CD4-positive, alpha-beta T cell treated with Interleukin-4 for 4 hours (primary cell): ENCODE measurements at places on chromosomes 1 and 21.
A peak's percentile ranks its signal among the peaks of the same experiment; 100 is the strongest.

DNA sequence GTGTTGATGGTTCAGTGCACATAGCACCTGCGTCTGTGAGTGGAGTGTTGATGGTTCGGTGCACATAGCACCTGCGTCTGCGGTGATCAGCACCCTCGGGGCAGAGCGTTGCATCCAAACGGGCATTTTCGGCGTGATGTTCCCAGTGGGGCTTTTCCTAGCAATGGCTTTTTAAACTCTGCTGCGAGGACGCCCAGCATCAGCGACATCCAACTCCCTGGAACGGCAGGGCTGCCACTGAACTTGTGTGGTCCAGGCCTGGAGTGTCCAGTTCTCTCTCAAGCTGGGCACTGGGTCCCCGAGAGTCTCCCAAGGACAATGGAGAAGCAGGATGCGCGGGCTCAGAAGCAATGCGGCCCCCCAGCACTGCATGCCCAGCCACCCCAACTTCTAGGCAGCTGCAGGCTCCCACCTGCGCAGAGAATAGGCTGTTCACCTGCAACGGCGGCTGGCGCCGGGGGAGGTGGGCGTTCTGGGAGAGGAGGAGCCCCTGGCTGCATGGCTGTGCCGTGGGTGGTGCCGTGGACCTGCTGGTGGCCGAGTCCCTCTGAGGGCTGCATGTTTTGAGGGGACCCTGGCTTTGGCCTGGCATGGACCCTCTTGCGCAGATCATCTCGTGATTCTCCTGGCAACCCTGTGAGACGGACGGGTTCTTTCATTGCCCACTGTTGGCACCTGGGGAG, 10.1 kb upstream of the C1orf174 start:
- DNase-seq, result no peak

- no peak for DNase-seq
Measured at GRCh38 chr1:103997631-103998030, 247.9 kb downstream of the AMY1C start.

GRCh38 chr1:183989078-183989577, 48.4 kb downstream of the COLGALT2 start:
- no peak for DNase-seq

DNA sequence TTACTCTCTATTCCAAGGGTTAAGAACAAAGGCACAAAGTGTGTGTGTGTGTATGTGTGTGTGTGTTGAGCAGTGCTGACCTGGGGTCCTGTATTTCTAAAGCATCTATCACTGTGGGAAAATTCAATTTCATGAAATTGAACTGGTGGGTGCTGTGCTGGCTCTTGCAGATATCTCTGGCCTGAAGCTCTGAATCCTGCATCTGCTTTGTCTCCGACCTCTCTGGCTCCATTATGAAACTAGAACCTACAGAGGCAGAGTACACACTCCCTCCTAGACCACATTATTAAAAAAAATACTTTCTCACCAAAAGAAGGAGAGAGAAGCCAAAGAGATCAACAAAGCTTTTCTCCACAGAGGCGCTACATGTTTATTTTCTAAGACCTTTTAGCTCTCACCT, 88.4 kb upstream of the PDE4B start:
- DNase-seq, result no peak

DNA sequence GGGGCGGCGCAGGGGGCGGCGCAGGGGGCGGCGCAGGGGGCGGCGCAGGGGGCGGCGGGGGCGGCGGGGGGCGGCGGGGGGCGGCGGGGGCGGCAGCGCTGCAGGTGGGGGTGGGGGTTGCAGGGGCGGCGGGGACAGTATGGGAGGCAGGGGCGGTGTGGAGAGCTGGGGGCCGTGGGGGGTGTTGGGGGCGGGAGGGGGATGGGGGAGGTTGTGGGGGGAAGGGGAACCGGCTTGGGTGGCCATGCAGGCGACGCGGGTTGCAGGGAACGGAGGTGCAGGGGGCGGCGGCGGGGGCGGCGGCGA, 13.0 kb upstream of the SLC19A1 start:
- no peak for DNase-seq

- DNase-seq, result no peak
Measured at GRCh38 chr21:44923480-44924084, 2.9 kb upstream of the ITGB2 start.

GRCh38 chr1:172398193-172398592, 22.3 kb upstream of the C1orf105 start:
- no peak for DNase-seq

- DNase-seq, result no peak
Measured at GRCh38 chr1:44641126-44642102, 32.9 kb downstream of the TMEM53 start.

GRCh38 chr1:5725406-5725805, 266.8 kb downstream of the NPHP4 start:
- no peak for DNase-seq

DNA sequence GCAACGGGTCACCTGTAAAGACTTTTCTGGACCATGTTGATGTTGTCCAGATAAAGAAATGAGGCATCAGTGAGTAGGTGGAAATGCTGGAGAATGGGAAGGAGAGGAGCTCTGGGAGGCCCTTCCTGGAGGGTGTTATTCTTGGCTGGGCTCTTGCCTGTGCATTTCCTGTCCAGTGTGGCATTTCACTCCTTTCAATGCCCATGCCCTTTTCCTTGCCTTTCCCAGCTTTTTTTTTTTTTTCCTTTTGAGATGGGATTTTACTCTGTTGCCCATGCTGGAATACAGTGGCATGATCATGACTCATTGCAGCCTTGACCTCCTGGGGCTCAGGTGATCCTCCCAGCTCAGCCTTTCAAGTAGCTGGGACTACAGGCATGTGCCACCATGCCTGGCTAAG, 11.8 kb downstream of the NOS1AP start:
- no peak for DNase-seq

DNA sequence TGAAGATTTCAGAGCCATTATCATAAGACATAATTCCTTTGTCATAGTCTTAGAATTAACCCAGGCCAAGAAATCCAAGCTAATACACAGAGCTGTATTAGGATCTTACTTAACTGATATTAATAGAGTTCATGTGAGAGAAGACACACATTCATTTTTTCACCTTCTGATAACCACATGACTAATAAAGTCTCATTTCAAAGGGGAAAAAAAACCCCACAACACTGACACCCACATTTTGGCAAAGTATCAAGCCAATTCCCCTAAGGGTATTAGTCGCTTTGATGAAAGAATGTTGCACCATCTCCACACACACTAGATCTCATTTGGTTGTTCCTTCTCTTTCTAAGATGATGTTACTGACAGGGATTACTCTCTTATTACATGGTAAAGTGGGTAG, 344.4 kb upstream of the ESRRG start:
- DNase-seq, result no peak

GRCh38 chr1:162285149-162285561, 91.5 kb downstream of the SPATA46 start:
- DNase-seq, result no peak

- peak; percentile 79 for DNase-seq
Measured at GRCh38 chr1:66330722-66331141, 203.2 kb upstream of the SGIP1 start.

DNA sequence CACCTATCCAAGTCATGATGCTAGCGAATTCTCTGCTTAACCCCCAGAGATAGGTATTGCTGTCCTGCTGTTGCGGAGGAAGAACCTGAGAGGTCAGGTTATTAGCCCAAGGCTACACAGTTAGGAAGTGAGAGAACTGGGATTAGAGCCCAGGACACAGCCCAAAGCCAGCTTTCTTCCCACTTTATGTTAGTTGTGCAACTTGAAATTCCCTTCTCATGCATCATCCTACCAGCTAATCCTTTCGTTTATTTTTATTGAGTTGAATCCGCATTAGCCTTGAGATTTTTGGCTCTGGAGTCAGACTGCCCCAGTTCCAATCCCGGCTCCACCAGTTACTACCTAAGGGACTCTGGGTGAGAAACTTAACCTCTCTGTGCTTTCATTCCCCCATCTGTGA, 65.4 kb downstream of the PLEKHA6 start:
- no peak for DNase-seq

- DNase-seq, result no peak
Measured at GRCh38 chr1:43329995-43330751, 7.4 kb upstream of the MPL start.

- no peak for DNase-seq
Measured at GRCh38 chr21:45443595-45444181, 38.7 kb downstream of the COL18A1 start.

- no peak for DNase-seq
Measured at GRCh38 chr1:33259879-33260278, 3.6 kb downstream of the ZNF362 start.

- no peak for DNase-seq
Measured at GRCh38 chr1:33724348-33724747, 139.5 kb upstream of the HMGB4 start.

DNA sequence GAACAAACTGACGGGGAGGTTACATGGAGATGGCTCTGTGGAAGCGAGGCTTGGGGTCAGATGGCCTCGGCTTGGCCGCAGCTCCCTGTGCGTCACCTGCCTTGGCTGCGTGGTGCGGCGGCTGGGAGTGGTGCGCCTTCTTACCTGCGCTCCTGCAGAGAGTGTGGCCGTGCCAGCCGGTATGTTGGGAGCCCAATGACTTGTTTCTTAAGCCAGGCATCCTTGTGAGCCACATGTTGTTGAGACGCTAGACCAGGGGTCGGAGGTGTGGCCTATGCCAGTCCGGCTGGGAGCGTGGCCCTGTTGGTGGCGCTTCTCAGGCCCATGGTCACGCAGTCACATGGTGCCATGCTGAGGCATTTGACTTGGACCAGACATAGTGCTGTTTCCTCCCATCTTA, 10.5 kb downstream of the SLX9 start:
- no peak for DNase-seq

DNA sequence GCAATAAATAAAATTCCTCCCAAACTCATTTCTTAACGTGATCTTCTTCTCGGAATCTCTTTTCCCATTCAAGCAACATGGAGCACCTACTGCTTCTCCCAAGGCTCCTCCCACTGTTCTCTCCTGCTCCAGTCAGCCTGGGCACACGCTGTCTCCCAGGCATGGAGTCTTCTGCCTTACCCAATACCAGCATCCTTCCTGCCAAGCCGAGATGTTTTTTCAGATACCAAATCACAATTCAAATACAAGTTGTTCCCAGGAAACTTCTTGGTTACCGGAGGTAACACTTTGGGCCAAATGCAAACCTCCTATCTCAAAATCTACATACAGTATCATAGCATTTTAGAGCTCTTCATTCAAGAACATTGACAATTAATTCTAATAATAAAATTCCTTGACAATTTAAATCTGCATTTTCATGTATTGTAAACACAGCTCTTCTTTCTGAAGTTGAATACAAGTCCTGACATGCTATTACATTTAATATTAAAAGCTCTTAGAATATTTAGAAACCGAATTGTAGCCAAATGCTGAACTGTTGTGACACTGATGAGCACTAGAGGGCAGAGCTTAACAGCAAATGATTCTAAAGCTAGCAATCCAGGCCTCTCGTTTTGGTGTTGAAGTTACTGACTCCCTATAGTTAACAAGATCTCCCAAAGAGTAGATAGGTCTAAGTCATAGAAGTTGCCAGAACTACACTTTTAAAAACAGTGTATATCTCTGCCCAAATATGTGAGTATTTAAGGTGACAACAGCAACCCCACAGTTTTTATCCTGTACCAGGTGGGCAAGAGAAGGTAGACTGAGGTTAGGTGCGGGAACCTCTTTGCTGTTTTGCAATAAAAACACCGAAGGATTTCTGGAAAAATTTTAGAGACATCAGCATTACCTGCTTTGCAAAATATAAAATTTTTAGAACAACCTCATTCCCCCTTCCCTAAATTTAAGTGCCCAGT, 52.3 kb downstream of the BCAR3 start:
- DNase-seq, result peak; percentile 71
